ENCODE measurements at places on chromosomes 7 and 10. TPM values are rescaled to one million over a fixed set of nuclear protein-coding genes. Genes with fewer than 3 reads are reported as not detected.

LBX1 gene
- under 0.01 TPM for total RNA-seq

PON1 gene
- not detected for total RNA-seq

MBL2 gene
- not detected for total RNA-seq

EEPD1 gene
- total RNA-seq = 1.7 TPM

HYAL4 gene
- not detected for total RNA-seq

HACD1 gene
- 16.6 TPM for total RNA-seq

AZGP1 gene
- total RNA-seq = under 0.01 TPM

LHPP gene
- 4.7 TPM for total RNA-seq

AKR1D1 gene
- total RNA-seq = not detected

CCDC186 gene
- total RNA-seq = 4.0 TPM

ACTR3C gene
- 0.17 TPM for total RNA-seq

LRGUK gene
- not detected for total RNA-seq

CPN1 gene
- total RNA-seq = not detected

SAMD9L gene
- total RNA-seq = 2.7 TPM

OR2A12 gene
- total RNA-seq = not detected

UBN2 gene
- total RNA-seq = 1.3 TPM

KEL gene
- total RNA-seq = under 0.01 TPM

ZMYND11 gene
- 26.9 TPM for total RNA-seq

PDE6C gene
- total RNA-seq = not detected

ERVW-1 gene
- total RNA-seq = not detected

FFAR4 gene
- total RNA-seq = not detected

GIMAP6 gene
- total RNA-seq = not detected

SPAG6 gene
- not detected for total RNA-seq

FRMD4A gene
- total RNA-seq = 28.4 TPM

SHLD2 gene
- total RNA-seq = 19.2 TPM

MEOX2 gene
- 1.5 TPM for total RNA-seq

ST8SIA6 gene
- total RNA-seq = 0.67 TPM

SYT15B gene
- under 0.01 TPM for total RNA-seq

PODXL gene
- 0.17 TPM for total RNA-seq

TBX20 gene
- total RNA-seq = 0.15 TPM

SEPTIN14 gene
- not detected for total RNA-seq

ADCYAP1R1 gene
- not detected for total RNA-seq

RGR gene
- total RNA-seq = not detected

PLPP4 gene
- not detected for total RNA-seq

IFRD1 gene
- 22.0 TPM for total RNA-seq

All from bronchus fibroblast of lung (primary cell).